CD4-positive, alpha-beta T cell treated with Interleukin-1 beta for 1 hour (primary cell): ENCODE measurements at places on chromosomes 4 and X.

DNA sequence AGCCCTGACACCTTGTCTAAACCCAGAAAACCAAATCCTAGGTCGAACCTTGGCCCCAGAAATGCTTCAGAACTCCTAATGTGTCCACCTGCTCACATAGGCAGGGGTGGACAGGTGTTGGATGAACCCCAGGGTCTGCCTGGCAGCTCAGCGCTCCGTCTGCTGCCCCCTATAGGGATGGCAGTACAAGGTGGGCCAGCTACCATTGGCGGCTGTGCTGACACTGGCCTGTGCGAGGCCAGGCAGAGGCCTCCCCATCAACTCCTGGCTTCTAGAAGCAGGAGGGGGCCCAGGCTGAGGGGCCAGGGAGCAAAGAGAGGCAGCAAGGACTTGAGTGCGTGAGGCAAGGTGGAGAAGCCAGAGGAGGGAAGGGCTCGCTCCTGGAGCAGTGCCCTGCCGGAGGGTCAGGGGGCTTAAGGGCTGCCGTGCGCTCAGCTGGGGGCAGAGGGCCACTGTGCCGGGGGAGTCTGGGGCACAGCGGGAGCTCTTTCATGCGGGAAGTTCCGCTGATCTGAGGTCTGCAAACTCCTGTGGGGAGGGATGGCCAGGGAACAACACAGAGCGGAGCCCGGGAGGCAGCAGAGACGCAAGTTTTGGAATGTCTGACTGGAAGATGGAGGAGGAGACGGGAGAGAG lies 20.6 kb downstream of the CCNQ start:
- no peak for DNase-seq

DNA sequence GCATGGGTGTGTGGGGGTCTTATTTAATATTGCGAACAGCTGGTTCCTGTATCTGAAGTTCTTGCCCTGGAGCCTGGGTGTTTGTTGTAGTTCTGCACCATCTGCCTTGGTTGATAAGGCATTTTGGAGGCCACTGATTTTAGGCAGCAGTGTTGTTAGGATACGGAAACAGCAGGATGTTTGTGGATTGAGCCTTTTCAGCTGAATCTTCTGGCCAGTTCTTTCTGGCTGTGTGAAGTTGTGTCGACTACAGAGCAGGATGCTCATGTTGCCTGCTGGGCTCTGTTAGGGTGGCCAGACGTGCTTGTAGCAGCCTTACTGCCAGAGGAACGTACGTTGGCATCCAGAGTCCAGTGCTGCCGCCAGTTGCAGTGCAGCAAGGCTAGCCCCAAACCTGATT lies 134.2 kb downstream of the PTTG2 start:
- no peak for DNase-seq

GRCh38 chrX:38859602-38860001 lies 58.3 kb downstream of the MID1IP1 start:
- DNase-seq: no peak

DNA sequence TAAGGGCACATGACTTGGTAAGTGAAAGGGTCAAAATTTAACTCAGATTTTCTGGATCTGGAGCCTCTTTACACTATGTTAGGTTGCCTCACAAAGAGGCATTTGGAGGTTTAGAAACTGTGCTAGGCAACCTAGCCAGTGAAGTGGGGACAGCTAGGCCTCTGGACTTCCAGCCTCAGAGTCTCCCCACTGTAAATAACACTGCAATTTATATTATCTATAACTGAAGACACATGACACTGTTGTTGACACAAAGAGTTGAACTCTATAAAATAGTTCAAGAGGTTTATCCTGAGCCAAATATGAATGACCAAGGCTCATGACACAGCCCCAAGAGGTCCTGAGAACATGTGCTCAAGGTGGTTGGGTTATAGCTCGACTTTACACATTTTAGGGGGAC lies 74.9 kb upstream of the IQCM start:
- DNase-seq: no peak

DNA sequence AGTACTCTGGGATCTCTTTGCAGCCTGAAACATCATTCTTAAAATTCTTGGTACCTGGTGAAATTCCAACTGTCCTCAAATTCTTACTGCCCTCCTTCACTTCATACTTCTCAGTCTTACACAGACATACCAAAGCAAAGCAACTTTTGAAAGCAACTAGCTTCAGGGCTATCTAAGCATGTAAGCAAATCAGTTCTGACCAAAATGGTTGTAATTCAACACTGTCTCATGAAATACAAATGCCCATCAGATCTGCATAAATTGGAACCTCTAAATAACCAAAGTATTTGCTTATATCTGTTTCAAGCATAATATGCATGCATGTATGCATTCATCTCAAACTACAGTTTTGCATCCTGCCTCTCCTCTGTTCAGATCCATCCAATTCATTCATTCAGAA lies 308.1 kb upstream of the PPARGC1A start:
- no peak for DNase-seq

DNA sequence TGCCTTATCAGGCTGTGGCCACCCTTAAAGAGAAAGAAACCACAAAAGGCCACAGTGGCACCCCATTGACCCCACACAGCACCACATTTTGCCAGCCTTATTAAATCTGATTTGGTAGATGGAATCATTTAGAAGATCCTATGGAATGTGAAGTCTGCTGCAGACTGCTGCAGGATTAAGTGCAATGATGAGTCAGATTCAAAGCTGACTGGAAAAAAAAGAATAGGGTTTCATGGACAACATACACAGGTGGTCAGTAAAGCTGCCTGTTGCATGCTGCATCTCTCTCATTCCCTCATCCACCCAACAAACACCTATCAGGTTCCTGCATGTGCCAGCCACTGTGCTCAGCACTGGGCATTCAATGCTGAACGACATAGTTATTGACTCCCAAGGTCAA lies 56.6 kb downstream of the CHST7 start:
- no peak for DNase-seq

- DNase-seq: peak; percentile 80
Observed at GRCh38 chr4:40621592-40622512, 7.8 kb downstream of the RBM47 start.

DNA sequence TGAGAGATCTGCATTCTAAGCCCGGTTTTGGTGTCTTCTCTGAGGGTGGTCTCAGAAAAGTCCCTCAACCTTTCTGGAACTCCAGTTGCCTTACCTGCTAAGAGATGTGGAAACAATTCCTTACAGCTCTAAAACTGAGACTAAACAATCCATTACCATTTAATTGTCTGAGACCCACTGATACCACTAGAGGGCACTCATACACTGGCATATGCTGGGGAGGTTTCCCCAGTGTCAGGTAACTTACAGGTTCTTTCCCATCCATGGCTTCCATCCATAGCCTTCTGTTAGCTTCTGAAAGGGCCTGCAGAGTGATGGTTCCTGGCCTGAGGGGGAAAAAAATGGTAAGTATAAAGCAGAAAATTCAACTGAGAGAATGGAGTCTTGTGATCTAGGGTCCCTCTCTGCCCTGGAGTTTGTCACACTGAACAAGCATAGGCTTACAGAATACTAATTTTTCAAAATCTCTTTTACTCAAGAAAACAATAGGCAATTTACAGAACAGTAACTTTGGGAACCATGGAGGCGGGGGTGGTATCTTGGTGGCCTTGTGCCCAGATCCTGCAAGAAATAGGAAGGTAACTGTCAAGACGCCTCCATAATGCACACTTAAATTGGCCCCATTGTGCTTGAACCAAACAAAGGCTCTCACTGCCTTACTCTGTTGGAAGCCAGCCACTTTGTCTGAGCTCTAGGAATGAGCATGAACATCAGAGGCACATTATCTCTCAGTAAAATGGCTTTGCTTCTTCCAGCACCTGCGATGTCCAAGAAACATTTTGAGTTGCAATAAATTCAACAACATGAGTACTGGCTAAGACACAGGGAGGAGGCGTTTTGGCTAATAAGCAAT lies 236.1 kb downstream of the OPHN1 start:
- DNase-seq: peak; percentile 13

DNA sequence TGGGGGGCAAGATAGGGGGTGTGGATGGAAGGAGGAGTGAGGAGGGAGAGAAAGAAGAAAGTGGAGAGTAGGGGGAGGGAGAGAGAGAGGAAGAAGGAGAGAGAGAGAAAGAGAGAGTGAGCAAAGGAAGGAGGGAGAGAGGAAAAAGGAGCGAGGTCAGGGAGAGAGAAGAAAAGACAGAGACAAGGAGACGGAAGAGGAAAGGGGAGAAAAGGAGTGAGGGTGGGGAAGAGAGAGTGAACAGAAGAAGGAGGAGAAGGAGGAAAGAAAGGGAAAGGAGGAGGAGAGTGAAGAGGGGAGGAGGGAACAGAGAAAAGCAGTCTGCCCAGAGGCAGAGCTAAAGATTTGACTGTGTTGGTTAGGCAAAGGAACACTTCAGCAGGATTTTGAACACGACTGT lies 181.6 kb downstream of the MID1IP1 start:
- no peak for DNase-seq

DNA sequence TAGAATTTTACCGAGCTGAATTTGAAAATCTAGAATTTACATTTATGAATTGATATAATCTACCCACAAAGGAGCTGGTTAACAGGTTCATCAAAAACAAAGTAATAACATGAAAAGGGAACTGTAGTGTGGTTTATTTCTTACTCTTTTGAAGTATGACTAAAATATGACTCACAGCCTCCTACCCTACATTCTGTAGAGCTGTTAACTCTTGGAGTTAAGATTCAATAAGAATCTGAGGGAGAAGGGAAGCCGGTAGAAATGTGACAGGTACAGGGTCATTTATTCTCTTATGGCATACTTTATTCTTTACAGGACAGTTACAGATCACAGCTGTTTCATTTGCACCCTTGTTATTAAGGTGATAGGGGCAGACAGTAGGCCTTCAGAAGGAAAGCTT lies 132.2 kb upstream of the FAM47B start:
- no peak for DNase-seq

DNA sequence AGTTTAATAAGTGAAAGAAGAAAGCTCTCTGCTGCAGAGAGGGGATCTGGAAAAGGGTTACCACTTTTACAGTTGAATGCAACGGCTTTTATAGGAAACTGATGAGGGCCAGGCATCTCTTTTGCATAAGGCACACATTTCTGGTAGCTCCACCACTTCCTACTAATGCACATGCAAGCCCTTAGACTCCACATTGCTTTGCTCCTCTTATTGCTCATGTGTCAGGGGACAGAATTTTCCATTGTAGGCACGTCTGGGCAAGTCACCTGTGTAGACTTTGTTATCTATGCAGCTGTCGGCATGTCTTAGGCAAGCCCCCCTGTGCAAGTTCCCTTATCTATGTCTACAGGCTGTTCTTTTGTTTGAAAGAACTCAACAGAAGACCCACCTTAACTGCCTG lies 294.6 kb upstream of the STS start:
- DNase-seq: no peak

- DNase-seq: no peak
Observed at GRCh38 chrX:153627675-153628111, 19.3 kb upstream of the DUSP9 start.

DNA sequence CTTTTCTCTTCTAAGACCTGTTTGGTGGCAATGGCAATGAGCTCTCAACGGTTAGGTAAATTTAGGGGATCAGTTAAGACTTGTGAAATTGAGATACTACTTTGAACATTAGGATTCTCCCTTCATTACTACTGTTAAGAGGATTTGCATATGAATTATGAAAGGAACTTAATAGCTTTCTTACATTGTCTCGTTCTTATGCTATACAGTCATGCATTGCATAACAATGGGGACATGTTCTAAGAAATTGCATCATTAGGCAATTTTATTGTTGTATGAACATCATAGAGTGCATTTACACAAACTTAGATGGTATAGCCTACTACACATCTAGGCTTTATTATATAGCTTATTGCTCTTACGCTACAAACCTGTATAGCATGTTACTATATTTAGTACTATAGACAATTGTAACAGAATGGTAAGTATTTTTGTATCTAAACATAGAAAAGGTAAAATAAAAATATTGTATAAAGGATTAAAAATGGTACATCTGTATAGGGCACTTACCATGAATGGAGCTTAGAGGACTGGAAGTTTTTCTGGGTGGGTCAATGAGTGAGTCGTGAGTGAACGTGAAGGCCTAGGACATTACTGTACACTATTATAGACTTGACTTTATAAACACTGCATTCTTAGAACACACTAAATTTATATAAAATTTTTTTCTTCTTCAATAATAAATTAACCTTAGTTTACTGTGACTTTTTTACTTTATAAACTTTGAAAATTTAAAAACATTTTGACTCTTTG lies 62.5 kb downstream of the PAQR3 start:
- DNase-seq: no peak

DNA sequence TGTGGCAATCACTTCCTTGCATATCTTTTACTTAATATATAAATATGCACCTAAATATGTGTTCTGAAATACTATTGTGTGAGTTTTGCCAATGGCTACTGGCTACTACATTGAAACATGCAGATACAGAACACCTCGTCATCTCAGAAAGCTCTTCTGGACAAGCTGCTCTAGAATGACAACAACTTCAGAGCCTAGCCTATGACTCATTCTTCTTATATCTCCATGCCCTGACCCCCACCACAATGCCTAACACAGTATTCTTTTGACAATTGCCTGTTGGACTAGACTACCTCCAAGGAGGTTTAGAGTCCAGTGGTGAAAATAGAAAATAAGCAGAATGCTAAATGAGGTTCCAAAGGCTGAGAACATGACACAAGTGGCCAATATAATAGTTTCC lies 17.6 kb upstream of the DMP1 start:
- DNase-seq: no peak

- DNase-seq: no peak
Observed at GRCh38 chr4:117383468-117383867, 298.1 kb upstream of the TRAM1L1 start.

- DNase-seq: no peak
Observed at GRCh38 chr4:181289198-181289597, 954.0 kb upstream of the TENM3 start.

- DNase-seq: no peak
Observed at GRCh38 chr4:173827707-173828106, 297.7 kb upstream of the HAND2 start.

DNA sequence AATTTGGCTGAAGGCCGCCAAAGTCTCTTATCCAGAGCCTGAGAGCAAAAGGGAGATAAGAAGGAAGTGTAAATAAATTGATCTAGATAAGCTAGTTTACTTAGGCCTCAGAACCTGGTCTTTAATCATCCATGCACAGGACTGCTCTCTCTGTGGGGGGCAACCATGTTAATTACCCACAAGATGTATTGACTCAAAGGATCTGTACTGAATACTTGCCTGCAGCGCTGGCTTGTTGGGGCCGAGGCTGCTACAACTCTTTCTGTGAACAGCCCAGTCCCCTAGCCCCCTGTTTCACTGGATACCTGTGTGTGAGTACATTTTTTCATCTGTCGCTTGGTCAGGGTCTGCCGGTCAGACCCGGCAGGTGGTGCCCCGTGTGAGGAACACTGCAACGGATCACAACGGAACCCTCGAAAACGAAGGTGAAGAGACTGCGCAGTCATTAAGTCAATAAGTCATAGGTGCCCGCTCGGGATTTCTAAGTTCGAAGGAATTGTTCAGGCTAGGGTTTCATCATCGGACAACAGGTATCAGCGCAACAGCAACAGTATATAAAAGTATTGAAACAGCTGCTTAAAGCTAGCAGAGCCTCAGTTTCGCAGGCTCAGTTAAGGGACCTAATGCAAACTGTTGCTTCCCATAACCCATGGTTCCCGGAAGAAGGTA lies 8.3 kb downstream of the MAGEA11 start:
- no peak for DNase-seq
